ENCODE measurements at places on chromosomes 11 and 22.

GRCh38 chr11:3123761-3124733, 41.1 kb downstream of the OSBPL5 start:
- DNase-seq, result no peak

GRCh38 chr22:47276450-47276820, 514.0 kb downstream of the TBC1D22A start:
- no peak for DNase-seq

DNA sequence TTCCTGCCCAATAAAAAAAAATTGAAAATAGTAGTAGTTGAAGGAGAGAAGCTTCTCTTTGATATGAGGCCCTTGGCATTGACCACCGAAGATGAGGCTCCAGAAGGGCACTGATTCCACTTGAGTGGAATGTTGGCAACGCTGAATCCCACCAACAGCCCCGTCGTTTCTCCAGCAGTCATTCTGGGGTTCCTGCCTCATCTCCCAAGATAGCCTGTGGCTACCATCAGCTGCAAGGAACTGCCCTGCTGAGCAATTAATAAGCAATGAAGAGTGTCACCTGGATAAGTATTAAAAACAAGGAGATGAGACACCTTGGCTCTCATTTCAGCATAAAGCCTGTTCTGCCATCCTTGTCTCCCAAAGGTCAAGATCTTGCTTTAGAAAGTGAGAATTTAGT, 144.1 kb downstream of the CSNK2A3 start:
- DNase-seq, result no peak

DNA sequence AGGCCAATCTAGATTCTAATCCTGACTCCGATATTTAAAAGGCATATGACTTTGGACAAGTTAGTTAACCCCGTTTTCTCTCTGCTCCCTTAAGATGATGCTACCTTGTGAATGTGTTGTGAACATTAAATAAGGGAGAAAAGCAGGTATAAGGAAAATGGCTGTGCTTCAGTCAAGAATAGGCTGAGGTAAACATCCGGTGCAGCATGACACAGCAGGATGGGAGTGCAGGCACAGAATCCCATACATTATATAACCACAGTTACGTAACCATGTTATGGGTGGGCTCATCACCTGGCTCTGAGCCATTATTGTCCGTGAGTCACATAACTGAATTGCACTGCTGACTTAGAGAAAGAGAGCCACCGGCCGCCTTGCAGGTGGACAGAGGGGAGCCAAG, 382.2 kb upstream of the ANO5 start:
- DNase-seq, result no peak

- no peak for DNase-seq
These were observed 32.6 kb downstream of the PPFIA1 start for GRCh38 chr11:70303070-70303469.

GRCh38 chr11:7272373-7272772, 20.7 kb downstream of the SYT9 start:
- DNase-seq, result no peak

DNA sequence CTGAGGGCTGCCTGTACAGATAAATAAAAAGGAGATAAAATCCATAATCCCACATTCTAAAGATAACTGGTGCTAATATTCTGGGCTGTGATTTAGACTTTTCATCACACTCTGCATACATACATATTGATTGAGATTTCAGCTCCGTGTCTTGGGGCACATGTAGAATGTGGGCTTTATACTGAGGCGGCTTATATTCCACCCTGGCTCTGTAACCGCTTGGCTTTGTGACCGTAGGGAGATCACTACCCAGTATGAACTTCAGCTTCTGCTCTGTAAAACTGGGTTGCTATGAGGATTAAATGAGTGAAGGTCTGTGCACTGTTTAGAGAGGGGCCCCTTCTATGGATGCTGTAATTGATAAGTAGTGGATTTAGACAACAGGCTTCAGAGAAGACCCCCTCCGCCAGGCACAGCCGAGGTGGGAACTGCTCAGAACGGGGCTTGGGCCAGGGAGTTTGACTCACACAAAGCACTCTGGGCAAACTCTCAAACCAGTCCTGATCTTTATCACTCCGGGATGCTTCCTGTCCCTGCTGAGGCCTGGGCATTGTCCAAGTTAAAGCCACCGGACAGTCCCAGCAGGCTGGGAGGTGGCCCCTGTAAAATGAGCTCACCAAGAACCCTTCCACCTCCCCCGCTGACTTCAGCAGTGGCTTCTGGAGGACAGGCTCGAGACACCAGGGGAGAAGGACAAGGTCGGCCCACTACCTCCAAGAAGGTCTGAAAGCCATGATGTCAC, 17.2 kb downstream of the KIAA1671 start:
- DNase-seq, result no peak

DNA sequence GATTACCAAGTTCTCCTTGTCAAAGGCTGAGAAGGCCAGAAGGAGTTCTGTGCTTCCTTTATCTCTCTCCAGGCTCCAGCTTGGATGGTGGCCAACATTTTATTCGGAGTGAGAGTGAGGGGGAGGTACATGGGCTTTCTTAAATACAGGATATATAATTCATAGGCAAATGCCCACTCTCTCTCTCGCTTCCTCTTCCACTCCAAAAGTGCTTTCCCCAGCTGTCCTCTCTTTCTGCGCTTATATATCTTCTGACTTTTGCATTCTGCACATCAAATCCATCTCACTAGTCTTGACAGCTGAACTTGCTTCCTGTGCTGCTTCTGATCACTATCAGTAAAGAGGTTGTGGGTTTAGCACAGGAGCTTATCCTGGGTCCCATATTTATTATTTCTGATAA, 125.4 kb upstream of the ARHGAP20 start:
- DNase-seq, result no peak

DNA sequence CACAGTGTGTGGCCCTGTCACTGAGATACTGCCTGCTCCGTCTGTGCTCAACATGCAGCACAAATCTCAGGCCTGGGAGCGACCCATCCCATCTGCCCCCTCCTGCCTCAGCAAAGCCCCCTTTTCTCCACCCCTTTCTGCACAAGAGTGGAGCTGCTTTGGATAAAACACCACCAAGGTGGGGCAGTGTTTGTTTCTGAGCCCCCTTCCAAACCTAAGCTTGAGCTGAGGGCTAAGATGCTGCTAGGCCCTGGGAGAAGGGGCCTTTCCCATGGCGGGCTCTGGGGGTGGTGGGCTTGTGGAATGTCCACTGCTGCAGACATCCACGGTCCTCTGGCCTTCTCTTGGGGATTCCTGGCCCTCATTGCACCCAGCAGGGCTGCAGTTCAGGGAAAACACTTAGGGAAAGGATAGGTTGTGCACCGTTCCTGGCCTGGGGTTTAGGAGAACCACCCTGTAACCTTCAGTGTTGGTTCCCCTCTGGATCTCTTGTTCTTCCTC, 594.1 kb downstream of the TBC1D22A start:
- DNase-seq, result no peak

DNA sequence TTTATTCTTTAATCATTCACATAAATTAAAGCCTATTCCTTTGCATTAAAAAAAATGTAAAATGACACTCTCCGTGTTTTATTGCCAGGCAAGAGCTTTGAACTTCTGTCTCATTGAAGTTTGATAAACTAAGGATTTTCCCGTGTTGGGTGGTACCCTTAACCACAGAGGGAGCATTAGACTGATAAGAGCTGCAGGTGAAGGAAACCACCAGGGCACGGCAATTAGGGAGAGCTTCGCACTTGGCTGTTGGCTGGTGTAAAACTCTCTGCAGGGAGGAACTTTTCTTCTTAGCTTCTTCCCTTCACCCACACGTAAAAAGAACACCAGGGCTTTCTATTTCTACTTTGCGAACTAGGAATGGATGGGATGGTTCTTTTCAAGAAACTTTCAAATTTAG, 47.0 kb downstream of the CSTPP1 start:
- no peak for DNase-seq

DNA sequence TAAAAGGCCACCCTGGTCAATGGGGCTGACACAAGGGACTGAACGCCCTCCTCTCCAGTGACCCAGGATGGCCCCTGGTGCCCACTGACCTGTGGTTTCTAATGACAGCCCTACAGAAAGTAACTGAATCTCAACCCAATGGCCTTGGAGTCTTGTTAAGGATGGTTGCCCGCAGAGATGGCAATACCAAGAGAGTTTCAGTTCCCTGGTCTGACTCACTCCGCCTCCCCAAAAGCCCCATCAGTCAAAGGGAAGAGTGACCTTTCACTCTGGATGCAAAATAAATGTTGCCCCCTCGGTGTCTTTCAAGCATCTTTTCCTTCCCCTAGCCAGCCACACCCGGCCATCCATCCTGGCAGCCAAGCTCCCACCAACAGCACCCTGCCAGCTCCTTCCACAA, 57.7 kb upstream of the ISX start:
- no peak for DNase-seq

DNA sequence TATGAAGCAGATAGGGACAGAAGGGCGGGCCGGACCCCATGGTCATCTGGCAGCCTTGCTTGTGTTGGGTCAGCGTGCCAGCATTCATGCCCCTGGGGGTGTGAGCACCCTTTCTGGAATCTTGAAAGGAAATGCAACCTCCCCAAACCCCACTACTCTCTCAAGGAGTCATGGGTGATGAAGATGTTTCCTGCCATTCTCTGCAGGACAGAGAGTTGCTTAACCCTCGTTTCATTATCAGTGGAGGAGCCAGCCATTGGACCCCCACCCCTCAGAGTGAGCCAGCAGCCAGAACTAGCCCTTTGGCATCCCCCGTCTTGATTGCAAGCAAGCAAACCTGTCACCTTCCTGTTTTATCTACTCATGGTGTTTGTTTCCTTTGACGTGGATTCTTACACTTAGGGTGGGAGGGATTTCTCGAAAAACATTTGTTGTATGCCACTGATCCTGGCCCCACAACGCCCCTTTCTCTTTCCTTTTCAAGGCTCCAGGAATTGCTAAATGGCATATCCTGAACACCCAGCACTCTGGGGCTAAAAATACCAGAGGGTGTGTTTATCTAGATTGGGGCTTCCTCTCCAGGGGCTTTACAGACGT, 258.3 kb downstream of the ETS1 start:
- no peak for DNase-seq

GRCh38 chr22:43743131-43743530, 69.0 kb downstream of the EFCAB6 start:
- DNase-seq, result no peak

DNA sequence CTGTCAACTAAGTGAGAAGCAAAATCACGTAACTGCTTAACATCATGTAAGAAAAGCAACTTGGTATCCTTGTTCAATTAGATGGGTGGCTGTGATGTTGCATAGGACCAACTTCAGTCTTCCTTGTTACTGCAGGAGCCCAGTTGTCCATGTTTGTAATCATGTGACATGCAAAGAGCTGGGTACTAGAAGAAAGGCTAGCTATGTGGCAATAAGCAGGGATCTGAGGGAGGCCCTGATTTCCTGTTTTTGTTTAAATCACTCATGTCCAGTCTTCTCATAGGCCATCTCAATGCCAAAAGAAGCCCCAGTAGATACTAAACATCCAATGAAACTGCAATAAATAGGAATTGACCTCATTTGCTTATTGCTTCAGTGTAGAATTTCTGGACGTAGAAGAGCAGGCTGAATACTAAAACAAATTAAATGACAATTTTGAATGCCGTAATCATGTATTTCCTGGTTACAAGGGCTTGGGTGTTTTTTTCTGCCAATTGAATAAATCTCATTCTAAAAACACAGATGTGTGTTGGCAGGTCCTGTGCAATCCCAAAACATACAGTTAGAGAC, 140.8 kb upstream of the ARHGAP20 start:
- no peak for DNase-seq

DNA sequence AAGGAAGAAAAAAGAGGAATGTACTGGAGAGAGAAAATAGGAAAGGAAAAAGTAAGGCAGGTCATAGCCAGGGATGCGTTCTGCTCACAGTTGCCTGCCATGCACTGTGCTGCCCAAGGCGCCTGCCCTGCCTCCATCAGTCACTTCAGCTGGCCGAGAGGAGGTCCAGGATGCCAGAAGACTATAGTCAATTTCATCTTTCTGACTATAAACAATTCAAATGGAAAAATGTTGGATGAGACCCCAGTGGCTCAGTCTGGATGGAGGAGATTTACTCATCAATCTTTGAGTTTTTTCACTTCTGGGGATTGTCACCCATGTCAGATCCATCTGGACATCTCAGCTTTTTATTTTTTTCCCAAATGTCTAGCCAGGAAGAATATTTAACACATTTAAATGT, 36.7 kb upstream of the CLMP start:
- DNase-seq, result no peak

DNA sequence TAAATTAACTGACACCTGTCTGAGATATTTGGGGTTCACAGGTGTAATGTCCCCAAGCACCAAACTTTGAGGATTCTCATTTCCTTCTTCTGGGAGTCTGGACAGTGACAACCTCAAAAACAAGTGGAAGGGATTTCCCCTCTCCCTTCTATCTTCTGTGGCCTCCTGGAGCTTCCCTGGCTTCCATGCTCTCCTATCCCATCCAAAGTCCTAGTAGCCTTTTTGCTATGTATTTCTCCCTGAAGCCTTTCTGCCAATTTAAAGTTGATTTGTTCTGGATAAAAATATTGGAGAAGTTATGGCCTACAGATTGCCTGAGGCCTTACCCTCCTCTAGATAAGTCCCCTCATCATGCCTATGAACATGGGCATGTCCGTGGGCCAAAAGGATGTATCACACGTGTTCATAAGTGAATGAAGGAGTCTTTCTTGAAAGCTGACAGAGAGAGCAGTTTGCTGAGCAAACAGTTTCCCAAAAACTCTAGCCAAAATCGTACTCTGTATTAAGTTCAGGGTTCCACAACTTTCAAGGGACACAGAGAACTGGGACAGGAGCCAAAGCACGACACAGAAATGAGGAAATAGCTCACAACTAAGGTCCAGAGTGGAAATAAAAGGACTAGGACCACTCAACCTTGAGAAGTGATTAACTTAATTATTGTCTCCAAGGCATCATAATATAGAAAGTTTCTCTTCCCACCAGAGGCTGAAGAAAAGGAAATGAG, 6.7 kb downstream of the HEPACAM start:
- no peak for DNase-seq

DNA sequence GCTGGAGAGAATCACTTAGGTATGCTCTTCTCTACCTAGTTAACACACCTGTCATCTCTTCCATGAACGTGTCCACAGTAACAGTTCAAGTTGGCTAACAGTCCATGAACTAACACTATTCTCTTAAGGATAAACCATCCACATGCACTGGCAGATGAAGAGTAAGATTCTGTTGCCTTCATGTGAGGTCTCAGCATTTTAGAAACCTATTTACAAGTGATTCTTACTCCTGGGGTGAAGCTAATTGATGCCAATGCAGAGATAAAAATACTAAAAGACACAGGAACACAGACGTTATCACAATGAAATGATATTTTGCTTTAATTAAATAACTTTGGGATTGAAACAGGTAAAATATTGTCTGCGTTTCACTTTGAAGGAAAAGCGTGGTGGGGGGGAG, 1.3 kb downstream of the LRRC4C start:
- DNase-seq, result no peak

GRCh38 chr11:125743681-125744080, 2.4 kb upstream of the PATE1 start:
- no peak for DNase-seq

- no peak for DNase-seq
These were observed 18.3 kb downstream of the ADORA2A start for GRCh38 chr22:24445481-24446259.
